ENCODE measurements at places on chromosomes 6 and 20.

- no peak for DNase-seq
These were observed 164.8 kb downstream of the TFAP2C start for GRCh38 chr20:56793916-56794315.

- DNase-seq, result peak; percentile 59
These were observed 932 bp upstream of the EZR start for GRCh38 chr6:158819977-158820622.

DNA sequence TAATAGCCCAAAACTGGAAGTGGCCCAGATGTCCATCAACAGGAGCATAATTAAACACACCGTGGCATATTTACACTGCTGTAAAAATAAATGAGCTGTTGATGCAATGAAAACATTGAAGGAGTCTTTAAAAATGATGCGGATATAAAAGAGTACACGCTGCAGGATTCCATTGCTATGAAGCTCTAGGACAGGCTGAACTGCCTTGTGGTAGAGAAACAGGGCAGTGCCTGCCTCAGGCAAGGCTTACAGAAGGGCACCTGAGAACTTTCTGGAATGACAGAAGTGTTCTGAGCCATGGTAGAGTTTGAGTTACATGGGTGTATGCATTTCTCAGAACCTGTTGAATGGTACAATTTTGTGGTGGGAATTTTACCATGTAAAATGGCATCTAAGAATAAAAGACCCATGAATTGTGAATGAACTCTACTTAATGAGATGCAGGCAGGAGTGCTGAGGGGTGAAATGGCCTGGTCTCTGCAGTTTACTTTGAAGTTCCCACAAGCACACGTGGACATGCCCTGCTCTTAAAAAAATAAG lies 45.3 kb upstream of the RIN2 start:
- DNase-seq, result no peak

DNA sequence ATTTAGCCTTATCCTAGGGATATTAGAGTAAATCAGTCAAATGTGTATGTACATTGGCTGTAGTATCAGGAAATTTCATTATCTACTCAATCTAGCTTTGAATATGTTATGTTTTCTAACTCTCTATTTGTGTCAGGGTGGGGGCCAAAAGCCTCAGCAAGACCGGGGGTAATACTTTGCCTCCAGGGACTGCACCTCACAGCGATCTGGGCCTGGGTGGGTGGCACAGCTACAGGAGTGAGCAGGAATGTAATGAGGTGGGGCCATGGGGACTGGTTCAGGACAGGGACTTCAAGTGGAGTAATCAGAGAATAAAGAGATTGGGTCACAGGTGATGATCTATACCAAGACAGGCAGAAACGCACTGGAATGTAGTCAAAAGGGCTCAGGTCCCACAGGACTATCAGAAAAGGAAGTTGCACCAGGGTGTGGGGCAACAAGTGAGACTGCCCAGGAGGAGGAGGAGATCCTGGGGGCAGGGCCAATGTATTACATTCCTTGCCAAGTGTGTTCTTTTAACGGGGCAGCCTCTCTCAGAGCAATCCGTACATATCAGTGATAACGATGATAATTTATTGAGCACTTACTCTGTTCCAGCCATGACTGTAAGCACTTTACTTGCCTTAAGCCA lies 54.0 kb downstream of the PIGU start:
- DNase-seq, result peak; percentile 5

GRCh38 chr6:43851204-43851865 lies 81.3 kb downstream of the VEGFA start:
- peak; percentile 76 for DNase-seq

DNA sequence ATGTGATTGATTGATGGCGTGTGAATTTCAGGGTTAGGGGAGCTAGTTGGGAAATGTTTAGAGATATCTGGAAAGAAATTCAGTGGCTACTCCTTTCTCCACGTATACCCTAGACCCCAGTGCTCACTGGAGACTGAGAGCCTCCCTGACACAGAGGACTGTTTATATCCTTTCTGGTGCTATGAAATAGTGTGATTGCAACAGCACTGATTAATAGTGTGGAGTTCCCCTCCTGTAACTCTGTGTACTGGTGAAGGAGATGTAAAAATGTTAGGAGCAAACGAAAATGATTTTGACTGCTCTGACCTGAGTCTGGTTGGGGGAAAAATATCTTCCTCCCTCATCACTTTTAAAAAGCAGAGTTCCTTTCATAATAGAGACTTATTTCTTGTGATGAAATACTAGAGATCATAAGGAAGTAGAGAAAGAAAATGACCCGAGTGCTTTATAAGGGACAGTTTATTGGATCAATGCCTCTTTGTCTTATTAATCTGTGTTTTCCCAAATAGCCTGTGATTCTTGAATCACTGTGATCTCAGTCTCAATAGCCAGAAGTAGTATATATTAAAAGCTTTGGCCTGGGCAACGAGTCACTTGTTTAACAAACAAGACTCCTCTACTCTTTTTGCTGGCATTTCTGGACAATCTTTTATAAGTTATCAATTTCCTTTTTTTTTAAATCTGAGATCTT lies 92.3 kb downstream of the RNF182 start:
- no peak for DNase-seq

GRCh38 chr20:22684072-22684762 lies 99.8 kb upstream of the FOXA2 start:
- DNase-seq, result peak; percentile 86

DNA sequence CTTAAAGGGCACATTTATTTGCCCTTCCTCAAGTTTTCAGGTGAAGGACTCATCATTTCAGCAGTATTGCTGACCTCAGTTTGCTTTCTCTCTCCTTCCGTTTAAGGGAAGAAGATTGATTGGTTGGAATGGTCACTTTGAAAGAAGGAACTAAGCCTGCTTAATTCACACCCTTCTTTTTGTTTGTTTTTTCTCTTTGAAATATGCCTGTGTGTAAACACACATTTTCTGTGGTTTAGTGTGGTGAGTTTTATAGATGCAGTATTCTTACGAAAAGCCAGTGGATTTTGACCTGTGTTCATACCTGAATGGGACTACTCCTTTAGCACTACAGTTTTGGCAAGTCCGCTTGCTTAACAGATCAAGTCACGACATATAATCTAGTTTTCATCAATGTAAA lies 548.8 kb upstream of the EPHA7 start:
- DNase-seq, result no peak

DNA sequence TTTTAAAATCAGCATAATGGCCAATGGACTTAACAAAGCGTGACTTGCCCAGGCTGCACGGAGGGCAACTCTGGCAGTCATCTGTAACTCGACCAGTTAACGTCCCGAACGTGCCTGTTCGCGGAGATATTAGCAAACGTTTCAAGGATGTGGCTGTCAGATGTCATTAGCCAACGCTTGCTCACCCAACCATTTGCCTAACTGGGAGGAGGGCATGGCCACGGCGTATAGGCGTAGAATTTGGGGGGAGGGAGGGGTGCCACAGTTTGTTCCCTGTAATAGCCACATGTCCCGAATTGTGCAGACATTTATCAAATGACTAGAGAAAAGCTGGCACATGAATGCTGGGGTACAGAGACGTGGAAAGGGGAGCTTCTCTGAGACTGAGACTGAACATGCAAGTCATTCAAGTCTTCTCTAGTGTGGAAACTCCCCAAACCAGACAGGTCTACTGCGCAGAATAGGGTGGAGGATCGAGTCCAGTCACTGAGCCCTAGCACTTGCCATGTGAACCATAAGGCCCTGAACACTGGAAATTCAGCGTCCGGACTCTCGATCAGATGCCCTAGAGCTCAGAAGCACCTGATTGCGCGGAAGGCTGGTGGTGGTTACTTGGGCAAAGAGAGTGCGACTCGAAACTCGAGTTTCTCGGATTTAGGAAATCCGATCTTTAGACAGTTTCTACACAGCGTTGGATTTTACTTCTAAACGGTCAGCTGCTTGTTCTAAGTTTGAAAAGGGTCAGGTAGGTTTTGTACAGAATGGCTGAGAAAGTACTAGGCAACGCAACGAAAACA lies 32.6 kb downstream of the TFAP2B start:
- DNase-seq, result no peak

DNA sequence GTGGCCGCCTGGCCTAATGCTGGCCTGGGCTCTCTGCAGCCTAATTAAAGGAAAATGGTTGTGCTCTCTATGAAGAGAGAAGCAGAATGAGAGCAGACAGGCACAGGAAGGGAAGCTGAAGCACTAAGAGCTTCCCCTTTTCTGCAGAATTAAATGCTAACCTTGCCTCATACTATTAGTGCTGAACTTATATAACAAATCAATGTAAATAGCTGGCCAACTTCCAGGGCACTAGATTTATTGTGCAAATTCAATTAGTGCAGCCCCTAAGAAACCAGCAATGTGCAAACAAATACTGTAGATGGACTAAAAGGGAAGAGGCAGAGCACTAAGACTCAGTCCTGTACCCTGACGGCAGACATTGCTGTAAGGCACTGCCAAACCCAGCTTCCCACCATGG lies 36.1 kb upstream of the INSM1 start:
- no peak for DNase-seq

- DNase-seq, result no peak
These were observed 1.8 kb upstream of the LRRC73 start for GRCh38 chr6:43511824-43512415.

DNA sequence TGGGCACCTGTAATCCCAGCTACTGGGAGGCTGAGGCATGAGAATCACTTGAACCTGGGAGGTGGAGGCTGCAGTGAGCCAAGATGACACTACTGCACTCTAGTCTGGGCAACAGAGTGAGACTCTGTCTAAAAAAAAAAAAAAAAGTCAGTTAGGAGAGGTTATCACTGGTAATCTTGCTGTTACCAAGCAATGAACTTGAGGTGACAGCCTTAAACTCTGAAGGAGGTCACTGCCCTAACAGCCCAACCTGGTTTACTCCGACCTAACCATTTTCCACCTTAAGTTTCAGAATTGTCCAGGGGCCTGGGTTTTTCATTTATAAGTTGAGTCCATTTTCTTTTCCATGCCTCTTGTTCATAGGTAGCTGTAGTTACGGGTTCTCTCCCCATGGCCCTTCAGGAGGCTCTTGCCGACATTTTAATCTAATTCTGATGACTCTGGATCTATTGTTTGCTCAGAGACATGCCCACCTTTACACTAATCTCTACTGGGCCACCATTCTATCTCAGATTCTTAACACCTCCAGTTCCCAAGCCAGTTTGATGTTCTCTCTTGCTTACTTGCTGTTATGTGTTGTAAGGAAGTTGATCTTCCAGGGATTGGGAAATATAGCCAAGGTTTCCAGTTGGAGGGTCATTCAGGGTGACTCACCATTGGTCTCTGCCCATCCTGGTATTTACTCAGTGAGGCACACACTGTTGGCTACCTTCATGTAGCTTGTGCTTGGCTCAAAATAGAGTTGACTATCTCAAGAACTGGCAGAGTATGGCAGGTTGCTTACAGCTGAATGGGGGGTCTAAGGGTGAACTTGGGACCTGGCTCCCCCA lies 29.1 kb downstream of the SHLD1 start:
- DNase-seq, result no peak

DNA sequence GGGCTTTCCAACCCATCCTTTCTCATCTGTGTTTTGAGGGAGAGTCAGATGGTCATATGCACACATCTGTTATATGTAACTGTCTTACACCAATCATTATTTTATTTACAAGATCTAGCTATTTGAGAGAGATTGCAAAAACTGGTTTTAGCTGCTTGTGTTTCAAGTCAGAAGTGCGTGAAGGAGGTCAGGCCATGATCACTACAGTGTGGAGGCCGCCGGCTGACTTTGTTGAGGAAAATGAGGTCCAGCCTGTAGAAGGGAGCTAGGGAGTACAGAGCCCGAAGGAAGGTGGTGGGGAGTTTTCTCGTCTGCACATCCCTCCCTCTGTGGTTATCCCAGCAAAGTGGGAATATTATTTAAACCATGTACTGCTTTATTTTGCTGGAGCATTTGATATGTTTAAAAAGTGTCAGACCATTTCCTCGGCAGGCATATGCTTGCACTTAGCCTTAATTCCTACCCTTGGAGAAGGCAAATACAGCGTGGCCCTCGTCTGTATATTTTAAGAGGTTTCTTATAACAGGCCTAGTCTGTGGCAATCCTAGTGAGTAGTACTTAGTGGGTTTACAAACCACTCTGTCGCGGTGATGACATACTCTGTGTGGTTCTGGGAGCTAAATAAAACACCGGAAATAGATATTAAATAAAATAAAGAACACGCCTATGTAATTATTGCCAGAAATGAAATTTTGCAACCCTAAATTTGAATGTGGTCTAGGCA lies 95.6 kb downstream of the UST start:
- DNase-seq, result no peak

DNA sequence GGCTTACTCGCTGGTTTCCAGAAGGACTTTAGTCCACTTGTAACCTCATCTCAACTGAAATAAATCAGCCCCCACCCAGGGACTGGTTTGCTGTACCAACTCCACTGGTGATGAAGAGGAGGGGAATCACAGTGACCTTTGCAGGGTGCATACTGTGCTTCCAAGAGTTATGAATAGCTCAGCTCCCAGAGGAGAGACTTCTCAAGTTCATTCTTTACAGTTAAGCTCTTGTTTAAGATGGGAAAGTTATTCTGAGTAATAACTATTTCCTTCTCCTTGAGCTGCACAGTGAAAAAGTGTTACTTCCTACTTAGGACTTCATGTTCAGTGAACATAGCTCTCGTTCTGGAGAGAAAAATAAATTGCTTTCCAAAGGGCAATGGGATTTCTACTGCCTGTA lies 166.5 kb upstream of the ECI2 start:
- DNase-seq, result no peak

- DNase-seq, result no peak
These were observed 49.2 kb downstream of the RGS17 start for GRCh38 chr6:153081914-153082313.

GRCh38 chr20:6213311-6213710 lies 90.5 kb upstream of the FERMT1 start:
- DNase-seq, result no peak

- no peak for DNase-seq
These were observed 81.9 kb downstream of the TFAP2C start for GRCh38 chr20:56711018-56711417.

DNA sequence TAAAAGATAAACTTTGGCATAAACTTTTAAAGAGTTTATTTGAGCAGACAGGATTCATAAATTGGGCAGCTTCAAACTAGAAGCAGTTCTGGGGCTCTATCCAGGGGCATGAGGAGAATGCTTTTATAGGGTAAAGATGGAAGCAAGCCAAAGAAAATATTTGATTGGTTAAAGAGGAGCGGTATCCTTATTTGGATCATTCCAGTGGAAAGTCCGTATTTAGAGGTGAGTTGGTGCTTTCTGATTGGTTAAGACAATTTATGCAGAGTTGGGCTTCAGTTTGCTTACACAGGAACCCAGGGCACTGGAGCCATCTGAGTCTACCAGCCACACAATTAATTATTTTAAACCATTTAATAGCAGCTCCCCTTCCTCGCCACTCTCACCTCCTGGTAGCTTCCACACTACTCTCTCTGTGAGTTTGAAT lies 37.9 kb upstream of the RNF217 start:
- DNase-seq, result no peak
